ENCODE measurements at places on chromosomes 16 and 17.

DNA sequence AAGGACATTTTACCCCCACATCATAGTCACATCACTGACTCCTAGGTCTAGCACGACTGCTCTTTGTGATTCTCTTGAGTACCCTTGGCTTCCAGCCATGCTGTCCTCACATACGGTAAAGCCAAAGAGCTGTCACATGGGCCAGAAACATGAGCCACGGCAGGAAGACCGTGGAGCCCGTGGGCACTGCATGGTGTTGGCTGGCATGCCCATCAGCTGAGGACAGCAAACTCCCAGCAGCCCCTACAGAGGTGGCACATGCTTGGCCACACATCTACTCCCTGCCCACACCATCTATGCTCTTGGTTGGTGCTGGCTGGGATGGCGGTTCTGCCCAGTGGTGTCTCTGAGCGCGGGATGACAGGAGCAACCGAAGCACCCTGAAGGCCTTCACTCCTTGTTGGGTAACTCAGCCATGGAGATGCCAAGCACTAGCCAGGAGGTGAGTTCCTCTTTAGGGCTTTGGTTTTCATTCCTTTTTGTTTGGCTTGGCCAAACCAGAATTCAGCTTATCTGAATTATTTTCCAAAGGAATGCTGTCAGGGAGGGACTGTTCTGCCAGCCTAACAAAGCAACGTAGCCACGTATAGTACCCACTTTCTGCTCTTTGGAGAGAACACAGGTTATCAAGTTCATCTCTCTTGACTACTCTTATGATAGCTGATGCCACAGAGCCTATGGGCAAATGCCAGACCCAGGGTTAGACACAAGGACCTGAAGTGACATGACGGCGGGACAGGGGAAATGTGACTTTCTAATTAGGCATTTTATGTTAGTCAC, 10.0 kb downstream of the TNFAIP1 start:
- DNase-seq = no peak

DNA sequence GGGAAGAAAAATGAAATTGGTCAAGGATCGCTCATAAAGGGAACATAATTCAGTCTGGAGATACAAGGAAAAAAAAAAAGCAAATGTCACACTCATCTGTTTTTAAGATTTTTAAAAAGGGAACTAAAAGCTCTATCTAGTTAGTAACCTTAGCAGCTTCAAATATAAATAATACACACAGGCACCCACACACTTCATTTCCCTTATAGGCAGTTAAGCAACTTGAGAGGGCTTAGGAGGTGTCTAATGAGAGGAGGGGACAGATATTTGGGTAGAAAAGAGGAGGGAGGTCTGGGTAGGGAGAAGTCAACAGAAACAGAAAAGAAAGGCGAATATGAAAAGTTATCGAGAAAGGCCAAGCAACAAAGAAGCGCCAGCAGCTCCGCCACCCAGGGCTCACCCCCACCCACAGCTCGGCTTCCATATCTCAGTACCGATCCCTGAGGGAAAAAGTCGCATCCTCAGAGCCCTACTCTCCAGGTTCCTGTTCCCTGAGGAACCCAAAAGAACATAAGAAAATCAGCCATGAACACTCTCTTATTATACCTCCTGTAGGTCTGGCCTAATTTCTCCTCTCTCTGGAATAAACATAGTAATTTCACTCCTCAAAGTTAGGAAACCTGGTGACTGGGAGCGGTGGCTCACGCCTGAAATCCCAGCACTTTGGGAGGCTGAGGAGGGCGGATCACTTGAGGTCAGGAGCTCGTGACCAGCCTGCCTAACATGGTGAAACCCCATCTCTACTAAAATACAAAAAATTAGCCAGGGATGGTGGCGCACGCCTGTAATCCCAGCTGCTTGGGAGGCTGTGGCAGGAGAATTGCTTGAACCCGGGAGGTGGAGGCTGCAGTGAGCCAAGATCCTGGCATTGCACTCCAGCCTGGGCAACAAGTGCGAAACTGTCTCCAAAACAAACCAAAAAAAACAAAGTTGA, 69.6 kb upstream of the RCVRN start:
- DNase-seq = no peak

GRCh38 chr17:18257982-18258355, 569 bp downstream of the FLII start:
- DNase-seq = no peak

DNA sequence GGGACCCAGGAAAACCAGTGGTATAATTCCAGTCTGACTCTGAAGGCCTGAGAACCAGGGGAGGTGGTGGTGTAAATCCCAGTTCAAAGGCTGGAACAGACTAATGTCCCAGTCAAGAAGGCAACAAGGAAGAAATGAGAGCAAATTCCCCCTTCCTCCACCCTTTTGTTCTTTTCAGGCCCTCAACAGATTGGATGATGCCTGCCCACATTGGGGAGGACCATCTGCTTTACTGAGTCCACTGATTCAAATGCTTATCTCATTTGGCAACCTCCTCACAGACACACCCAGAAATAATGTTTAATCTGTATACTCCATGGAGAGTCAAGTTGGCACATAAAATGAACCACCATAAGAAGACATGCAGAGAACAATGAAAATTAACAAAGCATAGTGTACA, 61.9 kb upstream of the CRYM start:
- no peak for DNase-seq

- no peak for DNase-seq
These were observed 107.4 kb upstream of the CDH11 start for GRCh38 chr16:65229191-65229662.

- no peak for DNase-seq
These were observed 23.8 kb downstream of the ADCY7 start for GRCh38 chr16:50289950-50290764.

DNA sequence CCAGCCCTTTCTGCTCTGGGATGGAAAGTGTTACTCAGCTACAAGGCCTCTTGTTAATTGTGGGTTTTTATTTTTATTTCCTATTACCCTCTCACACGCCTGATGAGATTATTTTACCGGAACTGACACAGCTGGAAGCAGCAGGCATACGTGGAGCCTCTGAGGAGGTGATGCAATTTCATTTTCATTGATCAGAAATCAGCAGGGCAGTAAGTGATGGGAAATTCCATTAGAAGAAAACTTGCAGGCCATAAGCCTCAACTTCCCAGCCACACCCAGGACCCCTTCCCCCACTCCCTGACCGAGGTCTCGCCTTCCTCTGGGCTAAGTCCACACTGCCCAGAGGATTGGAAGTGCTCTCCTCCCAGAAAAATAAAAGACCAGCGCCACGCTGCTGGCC, 69.7 kb downstream of the ZFHX3 start:
- no peak for DNase-seq

- DNase-seq = no peak
These were observed 127.3 kb downstream of the NLK start for GRCh38 chr17:28169621-28170349.

DNA sequence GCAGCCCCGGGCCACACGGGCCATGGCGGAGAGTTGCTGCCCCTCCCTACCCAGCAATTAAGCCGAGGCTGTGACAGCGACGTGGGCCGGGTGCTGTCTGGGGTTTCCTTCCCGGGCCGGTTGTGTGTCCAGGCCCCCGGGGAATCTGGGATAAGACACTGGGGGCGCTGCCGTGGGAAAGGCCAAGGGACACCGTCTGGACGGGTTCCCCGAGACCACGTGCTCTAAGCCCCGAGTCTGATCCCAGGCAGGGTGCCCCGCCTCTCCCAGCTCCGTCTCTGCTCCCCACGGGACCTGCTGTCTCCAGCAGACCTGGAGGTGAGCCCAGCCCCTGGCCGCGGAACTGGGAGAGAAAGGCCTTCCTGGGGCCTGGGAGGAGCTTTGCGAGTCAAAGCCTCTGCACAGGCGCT, 92.2 kb downstream of the IRX3 start:
- DNase-seq = no peak

DNA sequence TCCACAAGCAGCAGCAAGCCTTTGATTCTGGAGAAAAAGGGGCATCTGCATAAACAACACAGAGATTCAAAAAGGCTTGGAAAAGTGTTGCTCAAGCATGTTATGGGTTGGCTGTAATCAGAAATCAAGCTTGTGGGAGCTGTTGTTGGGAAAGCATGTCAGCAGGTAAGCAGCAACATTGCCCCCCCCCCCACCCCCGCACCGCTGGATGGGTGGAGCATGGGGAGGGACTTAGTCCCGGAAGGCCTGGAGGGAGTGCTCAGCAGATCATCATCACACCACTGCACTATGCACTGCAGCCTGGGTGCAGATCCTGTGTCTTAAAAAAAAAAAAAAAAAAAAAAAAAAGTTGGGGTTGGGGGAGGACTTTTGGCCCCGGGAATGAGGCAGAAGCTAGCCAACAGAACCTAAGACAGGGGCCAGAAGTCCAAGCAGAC, 16.8 kb upstream of the AKAP1 start:
- DNase-seq = no peak

- no peak for DNase-seq
These were observed 192.8 kb downstream of the WWOX start for GRCh38 chr16:78292086-78292843.

- DNase-seq = peak; percentile 81
These were observed at the start of gene PCGF2 for GRCh38 chr17:38748149-38748891. Gene PCGF2, minus strand, starts transcription at chr17:38748336. Its CDS starts 7,934 bp downstream, at chr17:38740402.

- no peak for DNase-seq
These were observed 209.0 kb downstream of the ZFHX3 start for GRCh38 chr16:72838951-72839350.

DNA sequence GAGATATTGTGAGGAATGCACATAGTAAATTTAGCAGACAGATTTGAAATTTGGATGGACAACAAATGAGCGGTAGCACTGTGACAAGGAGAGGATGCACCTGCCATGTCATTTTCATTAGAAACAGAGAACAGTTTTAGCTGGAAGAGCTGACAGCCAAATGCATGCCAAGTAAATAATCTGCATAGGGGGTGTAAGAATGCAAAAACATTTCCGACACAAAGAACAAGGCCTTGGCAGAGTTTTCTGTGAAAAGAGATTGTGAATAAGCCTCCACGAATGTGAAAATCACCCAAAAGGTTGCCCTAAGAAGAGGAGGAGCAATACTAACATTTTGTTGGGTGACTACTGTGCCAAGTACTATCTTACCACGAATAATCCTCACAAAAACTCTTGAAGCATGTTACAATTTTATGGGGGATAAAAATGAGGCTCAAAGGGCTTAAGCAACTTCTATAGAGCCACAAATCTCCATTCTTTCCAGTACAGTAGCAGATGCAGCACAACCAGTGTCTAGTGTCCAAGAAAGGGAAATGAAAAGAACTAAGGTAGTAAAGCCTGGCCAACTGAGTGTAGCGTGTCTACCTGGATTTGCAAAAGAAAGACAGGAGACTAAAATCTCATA, 28.3 kb downstream of the TMEM100 start:
- DNase-seq = no peak

DNA sequence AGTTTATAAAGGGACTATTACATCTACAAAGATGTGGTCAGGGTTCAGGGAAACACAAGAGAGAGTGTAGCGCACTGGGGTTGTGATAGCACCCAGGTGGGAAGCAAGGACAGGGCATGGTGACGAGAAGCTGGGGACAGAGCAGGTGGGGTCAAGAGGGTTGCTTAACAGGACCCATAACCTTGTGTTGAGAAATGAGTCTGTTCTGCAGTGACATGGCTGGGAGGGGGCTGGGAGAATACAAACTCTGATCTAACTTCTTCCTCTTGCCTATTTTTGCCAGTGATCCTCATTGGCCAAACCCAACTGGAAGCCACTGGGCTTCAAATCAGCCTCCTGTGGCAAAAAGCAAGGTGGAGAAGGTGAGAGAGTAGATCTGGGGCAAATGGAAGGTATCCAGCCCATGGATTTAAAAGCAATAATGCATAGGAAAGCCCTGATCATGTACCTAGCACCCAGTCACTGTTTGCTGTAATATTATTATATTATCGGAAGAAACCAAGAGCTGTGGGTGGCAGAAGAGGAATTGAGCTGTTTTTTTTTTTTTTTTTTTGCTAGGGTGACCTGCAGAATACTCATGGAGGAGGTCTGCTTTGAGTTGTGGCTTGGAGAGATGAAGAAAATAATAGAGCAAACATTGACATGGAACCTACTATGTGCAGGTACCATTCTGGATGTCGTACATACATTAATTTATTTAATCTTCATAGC, 76.9 kb upstream of the ZFHX3 start:
- DNase-seq = no peak

DNA sequence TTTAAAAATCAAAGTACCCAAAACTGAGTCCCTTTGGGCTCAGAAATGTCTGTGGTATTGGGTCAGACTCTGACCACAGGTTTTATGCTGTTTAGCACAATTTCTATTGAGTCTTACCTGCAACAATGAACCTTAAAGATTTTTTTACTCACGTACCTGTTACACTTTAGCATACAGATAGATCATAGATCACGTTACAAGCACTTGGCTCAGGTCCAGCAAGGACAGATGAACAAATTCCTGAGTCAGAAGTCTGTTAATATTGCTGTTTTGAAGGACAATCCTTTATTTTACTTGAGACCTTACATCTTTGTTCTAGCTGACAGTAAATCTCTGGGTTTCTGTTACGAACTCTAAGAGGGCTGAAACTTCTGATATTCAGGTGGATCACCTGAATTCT, 12.8 kb downstream of the SLC7A6OS start:
- no peak for DNase-seq

DNA sequence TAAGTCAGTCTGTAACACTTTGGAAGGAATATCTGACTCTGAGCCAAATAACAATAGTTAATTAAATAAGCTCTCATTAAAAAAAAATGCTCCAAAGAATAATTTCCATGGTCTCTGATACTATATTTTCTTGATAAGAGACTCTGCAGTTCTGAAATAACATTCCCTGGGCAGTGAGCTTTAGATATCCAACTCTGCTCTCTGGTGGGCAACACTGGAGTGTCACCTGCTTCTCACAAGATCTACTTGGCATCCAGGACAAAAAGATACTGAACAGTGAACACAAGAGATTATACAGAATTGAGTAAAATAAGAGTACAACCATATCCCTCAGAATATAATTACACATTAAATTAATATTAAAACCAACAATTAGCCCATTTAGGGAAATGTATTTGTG, 13.7 kb downstream of the BLMH start:
- DNase-seq = peak; percentile 42

- DNase-seq = no peak
These were observed 189.4 kb downstream of the RAB11FIP4 start for GRCh38 chr17:31580706-31581490.

GRCh38 chr17:48625495-48626244, 488 bp downstream of the HOXB9 start:
- DNase-seq = peak; percentile 12

DNA sequence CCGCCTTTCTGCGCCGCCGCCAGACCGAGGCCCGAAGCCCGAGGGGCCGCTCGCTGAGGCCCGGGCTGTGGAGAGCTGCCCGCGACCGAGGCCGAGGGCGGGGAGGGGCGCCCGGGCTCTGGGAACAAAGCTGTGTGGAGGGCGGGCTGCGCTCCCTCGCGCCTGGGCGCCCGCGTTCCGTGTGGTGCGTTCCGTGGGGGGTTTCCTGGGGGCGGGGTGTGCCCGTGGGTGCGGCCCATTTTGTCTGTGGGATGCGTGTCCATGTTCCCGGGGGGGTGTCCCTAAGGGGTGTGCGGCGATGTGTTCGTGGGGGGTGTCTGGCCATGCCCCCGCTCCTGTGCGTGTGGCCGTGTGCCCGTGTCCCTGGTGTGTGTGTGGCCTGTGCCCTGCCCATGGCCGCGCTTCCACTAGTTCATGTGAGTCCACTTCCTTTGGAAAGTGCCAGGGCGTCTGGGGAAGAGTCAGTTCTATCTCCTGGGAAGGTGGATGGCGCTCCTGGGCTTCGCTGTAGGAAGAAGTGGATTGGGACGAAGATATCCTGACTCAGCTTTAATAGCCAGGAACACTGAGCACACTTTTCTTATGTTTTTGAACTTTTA, 520 bp downstream of the JPT2 start:
- DNase-seq = no peak

GRCh38 chr17:15399443-15399842, 58.0 kb upstream of the TEKT3 start:
- DNase-seq = no peak
